ENCODE measurements at places on chromosomes 5 and 9. TPM values are rescaled to one million over a fixed set of nuclear protein-coding genes. Genes with fewer than 3 reads are reported as not detected.

Gene DDX4
- total RNA-seq = not detected

Gene NUTM2G
- total RNA-seq = not detected

Gene CEL
- 1.5 TPM for total RNA-seq

Gene PCDHGA9
- not detected for total RNA-seq

Gene AQP3
- 1.4 TPM for total RNA-seq

GRCh38 chr9:82456642-82457041, 468.1 kb downstream of the SPATA31D1 start:
- DNase-seq = no peak

- DNase-seq = no peak
Measured at GRCh38 chr5:60066502-60066901, 173.0 kb upstream of the PDE4D start.

DNA sequence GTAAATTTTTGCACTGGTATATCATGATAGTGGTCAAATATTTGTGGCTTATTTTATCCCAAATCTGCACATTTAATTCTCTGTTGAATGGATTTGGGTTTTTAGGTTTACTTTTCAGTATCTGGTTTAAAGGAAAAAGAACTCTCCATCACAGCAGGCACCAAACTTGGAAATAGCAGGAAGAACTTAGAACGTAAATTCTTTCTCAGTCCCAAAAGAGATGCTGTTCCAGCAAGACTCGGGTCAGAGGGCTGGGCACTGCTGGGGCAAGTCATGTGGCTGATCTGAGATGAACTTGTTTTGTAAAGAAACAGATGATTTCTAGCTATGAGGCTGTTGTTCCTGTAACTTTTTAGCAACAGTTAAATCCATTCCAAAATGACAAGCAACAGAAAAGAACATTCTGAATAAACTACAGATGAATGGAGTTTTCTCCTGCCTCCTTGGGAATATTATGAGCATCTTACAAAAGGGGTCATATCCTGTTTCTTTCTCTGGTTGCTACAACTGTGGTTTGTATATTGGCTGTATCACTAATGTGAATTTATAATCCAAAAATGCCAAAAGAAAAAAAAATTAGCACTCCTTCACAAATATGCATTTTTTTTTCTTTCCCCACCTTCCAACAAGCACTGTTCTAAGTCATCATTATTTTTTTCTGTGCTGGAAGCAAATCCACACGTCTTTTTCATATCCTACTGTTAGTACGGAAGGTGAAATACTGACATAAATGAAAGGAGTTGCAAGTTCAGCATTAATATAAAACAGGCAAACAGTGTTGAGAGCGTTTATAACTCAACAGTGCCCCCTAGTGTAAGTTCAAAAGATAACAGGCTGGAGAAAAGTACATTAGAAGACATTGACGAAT, 31.1 kb downstream of the OR2K2 start:
- peak; percentile 22 for DNase-seq

GRCh38 chr5:128579639-128580038, 41.6 kb upstream of the FBN2 start:
- no peak for DNase-seq

DNA sequence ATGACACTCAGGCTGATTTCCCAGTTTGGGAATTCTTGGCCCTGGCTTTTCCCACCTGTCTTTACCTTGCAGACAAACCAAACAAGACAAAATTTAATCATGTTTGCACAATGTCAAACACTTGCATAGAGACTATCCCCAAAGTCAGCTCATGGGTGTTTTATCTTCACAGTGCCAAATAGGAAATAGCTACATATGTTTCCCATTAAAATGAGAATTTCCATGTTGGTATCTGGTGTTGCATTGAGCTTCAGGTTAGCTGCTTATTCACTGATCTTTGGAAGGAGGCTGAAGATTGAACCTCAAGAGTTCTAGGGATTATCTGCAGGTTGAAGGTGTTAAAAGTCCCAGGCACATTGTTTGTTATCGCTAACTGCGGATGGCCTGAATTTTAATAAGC, 19.5 kb downstream of the MAP1B start:
- no peak for DNase-seq

DNA sequence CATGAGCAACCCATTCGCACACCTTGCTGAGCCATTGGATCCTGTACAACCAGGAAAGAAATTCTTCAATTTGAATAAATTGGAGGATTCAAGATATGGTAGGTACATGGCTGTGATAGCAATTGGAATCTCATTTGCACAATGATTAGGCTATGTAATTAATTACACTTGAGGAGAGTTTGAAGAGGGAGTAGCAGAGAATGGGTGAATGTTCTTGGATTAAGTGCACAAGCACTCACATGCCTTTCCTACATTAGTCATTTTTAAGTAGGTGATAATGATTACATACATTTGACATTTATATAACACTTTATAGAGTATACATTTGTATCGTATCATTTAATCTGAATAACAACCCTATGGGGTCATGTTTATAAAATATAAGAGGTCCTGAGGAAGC, 21.1 kb downstream of the ACO1 start:
- no peak for DNase-seq

DNA sequence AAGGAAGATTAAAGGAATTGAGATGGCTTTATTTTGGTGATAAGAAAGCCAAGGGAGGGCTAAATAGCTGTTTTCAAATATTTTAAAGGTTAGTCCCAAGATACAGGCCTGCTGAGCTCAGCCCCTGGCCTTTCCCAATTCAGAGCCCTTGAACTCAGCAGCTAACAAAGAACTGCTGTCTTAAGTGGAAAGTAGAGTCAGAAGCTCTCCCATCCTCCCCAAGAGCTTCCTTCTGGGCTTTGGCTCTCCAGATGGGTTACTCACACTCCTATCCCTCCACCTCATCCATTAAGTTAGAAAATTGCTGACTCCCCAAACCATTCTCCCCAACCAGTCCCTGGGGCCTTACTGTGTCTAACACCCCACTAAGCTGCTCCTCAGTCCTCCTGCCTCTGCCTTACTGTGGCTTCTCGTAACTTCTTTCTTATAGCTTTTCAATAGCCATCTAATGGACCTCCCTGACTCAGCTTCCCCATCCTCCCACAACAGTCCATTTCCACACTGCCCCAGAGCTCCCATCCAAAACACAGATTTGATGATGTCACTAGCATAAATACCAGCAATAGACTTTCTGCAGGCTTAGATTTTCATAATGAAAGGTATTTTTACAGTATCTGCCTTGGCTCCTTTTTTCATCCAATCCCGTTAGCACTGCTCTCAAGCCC, 239.1 kb downstream of the ENC1 start:
- DNase-seq = no peak

DNA sequence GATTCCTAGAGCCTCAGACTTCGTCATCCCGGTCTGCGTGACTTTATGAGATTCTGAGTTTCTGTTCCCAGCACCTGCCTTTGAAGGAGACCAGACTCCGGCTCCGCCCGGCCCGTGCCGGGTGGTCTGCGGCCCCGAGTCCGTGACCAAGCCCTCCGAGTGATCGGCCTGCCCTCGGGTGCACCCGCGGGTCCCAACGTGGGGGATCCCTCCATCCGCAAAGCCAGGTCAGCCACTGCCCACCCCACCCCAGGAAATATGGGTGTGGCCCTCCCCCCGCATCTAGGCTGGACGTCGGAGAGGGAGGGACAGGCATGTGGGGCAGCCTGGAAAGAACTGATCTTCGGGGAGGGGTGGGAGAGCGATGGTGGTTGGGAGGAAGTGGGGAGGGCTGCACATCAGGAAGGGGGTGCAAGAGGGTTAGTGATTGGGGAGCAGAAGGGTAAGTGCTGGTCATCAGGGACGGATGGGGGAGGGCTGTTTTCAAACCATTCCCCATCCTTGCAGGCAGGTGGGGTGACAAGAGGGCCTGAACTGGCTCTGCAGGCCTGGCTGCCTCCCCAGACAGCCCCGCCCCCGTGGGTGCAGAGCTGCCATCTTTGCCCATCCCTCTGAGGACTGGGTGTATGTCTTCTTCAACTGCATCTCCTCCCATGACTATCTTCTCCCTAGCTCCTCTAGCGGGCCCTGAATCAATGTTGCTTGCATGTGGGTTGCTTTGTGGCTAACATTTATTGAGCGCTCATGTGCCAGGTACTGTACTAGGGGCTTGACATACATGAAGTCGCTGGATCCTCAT, 747 bp downstream of the LRSAM1 start:
- no peak for DNase-seq

GRCh38 chr5:152097128-152097527, 172.5 kb upstream of the GLRA1 start:
- DNase-seq = no peak

DNA sequence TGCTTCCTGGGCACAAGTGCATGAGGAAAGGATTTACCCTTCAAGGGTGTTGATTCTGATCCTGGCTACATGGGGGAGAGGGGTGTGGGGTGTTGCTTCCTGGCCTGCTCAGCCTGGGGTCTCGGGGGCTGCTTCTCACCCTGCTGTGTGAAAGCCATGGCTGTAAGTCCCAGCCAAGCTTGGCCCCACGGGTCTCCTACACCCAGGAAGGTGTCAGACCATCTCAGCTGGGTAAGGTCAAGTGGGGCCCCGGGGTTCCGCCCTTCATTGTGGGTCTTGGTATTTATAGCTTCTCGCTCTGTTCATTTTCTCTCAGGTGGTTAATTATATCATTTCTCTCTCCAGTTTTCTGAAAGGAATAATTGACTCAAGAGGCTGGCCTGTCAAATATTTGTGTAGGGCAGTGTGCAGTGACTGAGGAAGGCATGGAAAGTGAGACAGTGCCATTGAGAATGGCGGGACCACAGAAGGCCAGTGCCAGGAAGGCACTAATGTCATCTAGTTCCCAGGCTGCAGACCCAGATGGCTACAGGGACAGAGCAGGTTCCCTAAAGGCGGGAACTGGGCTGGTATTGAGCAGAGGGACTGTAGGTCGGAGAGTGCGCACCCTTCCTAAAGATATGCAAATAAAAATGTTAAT, 126.0 kb downstream of the FOXD1 start:
- DNase-seq = no peak

GRCh38 chr5:38189081-38189504, 69.3 kb upstream of the EGFLAM start:
- DNase-seq = peak; percentile 26

DNA sequence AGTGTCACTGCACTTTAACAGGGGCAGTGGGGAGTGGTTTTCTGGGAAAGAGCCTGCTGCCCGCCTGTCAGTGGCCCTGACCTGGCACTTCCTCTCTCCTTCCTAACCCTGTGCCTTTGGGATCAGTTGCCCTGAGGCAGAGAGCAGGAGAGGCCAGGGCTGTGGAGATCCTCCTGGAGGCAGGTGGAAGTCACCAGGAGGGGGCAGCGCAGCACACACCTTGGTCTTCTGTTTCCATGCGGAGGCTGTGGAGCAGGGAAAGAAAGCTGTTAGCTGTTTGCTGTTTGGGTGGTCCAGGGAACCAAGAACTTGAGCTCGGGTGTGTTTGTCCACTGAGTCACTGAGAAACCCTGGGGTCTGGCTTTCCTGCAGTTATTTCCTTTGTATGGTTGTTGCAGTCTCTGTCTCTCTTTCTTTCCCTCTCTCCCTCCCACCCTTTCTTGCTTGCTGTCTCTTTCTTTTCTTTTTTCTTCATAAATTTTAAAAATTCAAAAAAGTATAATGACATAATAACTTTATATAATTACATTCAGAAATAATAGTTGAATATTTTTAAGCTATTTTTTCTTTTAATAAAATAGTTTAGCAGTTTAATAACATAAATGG, 28.1 kb downstream of the NTRK2 start:
- peak; percentile 22 for DNase-seq

DNA sequence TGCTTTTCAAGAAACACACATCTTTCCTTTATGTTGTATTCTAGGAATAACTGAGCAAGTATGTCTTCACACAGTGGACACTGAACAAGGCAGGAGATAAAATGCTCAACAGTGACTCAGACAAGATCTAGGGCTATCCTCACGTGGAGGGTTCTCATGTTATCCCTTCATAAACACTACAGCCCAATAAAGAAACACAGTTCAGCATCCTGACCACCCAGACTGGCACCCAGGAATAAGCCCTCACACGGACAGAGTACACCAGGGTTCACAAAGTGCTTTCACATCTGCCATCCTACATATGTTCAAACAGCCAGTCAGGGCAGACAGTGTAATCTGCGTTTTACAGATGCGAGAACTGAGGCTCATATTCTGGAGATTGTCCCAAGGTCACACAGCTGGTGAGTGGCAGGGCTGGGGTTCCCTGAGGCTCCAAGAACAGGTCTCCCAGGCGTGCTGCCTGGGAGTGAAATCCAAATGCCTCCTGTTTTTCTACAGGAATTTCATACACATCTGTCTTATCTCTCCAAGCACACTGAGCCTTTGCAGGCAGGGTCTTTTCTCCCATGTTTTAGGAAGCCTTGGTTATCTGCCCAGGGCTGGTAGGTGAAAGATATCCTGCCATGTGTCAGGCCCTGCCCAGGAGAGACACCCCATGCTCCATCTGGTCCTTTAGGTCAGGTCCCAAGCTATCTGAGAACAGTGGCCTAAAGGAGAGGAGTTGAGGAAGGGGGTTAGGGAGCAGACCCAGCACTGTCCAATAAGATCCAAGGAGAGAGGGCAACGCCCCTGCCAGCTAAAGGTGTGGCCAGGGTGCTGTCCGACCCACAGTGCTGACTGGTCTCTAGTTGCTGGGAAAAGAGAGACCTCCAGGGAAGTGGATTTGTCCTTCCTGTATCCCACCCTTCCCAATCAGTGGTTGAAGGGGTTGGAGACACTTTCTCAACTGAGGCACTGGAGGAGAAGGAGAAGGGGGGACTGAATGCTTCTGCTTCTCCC, 47.9 kb upstream of the XPA start:
- no peak for DNase-seq

Data from HepG2 (cell line).